Activated B cell treated with CpG ODN at 0.5 μM for 24 hours (primary cell): ENCODE measurements at places on chromosomes 3 and 15.

DNA sequence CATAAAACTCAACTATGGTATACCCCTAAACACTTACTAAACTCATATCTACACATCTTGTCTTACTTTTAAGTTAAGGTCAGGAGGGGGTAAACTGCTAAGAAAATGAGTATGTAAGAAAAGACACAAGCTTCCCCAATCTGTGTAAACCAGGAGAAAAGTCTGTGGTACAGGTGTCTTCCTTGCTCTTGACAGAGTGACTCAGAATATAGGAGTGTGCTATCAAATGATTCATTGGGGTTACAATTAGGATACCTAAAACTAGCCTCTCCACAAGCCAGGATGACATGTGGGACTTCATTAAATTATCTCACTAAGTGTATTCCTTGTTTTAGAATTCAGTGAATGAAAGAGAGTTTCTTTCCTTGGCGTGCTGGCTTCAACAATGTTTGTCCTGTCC, 274.8 kb downstream of the BBX start:
- no peaks in the 10 kb centered on the region for H3K27me3 ChIP-seq
- H3K4me3 ChIP-seq: no peak overlapping the region
- H3K36me3 ChIP-seq: peaks cover 74% of the 10 kb centered on the region
- H3K4me1 ChIP-seq: peaks cover 24% of the 10 kb centered on the region

DNA sequence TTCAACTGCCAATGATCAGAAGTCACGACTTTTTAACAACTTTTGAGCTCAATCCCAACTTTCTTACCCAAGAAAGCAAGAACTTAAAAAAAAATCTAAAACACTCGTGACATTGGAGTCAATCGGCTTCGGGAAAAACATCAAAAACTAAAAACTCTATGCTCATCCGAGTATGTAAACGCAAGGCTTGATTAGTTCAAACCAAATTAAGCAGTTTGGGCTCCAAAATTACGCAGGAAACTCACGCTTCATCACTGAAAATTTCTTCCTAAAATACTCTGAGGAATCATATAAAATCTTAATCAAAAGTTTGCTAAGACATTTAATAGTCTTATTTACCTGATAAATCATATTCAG, 1.6 kb downstream of the TRA2B start:
- peak overlapping the region; percentile 100 for H3K27ac ChIP-seq
- DNase-seq: no peak
- H3K36me3 ChIP-seq: peaks cover 50% of the 10 kb centered on the region
- H3K27me3 ChIP-seq: no peaks in the 10 kb centered on the region

GRCh38 chr15:94196531-94196930, 34.8 kb upstream of the MCTP2 start:
- H3K4me3 ChIP-seq: no peak overlapping the region
- no peaks in the 10 kb centered on the region for H3K36me3 ChIP-seq
- DNase-seq: no peak
- H3K27me3 ChIP-seq: no peaks in the 10 kb centered on the region
- H3K27ac ChIP-seq: no peak overlapping the region
- H3K4me1 ChIP-seq: no peaks in the 10 kb centered on the region

GRCh38 chr15:43376017-43376705, 5.3 kb downstream of the TUBGCP4 start:
- no peak for DNase-seq
- H3K4me3 ChIP-seq: no peak overlapping the region
- H3K36me3 ChIP-seq: peaks cover 38% of the 10 kb centered on the region
- H3K27me3 ChIP-seq: no peaks in the 10 kb centered on the region

DNA sequence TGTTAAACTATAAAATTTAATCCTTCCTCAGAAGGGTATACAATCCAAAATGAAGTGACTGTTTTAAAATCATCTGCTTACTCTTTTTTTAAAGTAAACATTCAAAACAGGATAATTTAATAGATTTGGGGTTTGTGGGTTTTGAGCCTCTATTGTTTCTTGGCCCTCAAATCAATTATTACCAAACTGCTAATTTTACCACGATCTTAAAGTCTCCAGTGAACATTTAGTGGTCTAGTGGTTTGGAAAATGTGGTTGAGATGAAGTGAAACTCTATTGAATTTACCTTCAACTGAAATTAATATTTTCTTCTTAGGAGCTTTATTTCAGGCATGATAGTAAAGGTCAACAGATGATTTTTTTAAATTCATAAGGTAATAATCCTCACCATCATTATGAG, 11.2 kb upstream of the ATP11B start:
- no peak for DNase-seq
- H3K27ac ChIP-seq: no peak overlapping the region
- peaks cover 3% of the 10 kb centered on the region for H3K4me1 ChIP-seq
- peaks cover 3% of the 10 kb centered on the region for H3K27me3 ChIP-seq
- H3K4me3 ChIP-seq: no peak overlapping the region

DNA sequence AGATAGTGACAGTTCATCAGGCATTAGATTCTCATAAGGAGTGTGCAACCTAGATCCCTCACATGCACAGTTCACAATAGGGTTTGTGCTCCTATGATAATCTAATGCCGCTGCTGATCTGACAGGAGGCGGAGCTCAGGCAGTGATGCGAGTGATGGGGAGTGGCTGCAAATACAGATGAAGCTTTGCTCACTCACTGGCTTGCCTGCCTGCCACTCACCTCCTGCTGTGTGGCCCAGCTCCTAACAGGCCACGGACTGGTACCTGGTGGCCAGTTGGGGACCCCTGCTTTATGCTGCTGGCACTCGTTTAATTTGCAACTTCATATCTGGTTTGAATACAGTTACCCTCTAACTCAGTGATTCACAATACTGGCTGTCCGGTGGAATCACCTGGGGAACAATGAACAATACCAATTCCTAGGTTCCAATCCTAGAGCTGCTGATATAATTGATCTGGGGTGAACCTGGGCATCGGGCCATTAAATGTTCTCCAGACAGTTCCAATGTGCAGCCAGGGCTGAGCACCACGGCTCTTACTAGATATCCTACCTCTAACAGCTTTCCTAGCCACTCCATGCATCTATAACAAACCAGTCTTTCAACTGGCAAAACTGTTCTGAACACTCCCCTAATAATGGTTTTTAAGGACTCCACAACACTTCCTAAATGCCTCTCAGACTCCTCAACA, 131.4 kb downstream of the ATP1B3 start:
- H3K4me3 ChIP-seq: no peak overlapping the region
- H3K27ac ChIP-seq: no peak overlapping the region
- DNase-seq: no peak

DNA sequence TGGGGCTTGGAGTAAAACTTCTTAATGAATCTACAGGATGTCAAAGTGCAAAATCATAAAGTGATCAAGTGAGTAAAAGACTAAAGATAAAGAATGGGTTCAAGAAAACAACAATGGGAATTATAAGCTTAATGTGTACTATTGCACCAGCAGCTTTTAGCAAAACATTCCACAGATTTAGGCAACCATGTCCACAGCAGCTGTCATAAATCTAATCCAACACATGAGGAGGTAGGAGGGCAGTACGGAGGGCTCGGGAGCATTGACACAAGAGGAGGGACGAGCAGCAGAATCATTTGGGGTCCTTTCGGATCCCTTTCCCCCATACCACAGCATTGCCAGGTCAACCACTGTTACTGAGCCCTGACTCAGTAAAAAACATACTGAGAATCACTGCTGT, 464.3 kb upstream of the WNT5A start:
- H3K27me3 ChIP-seq: no peaks in the 10 kb centered on the region
- no peak overlapping the region for H3K4me3 ChIP-seq
- DNase-seq: no peak
- H3K27ac ChIP-seq: no peak overlapping the region
- no peaks in the 10 kb centered on the region for H3K4me1 ChIP-seq

DNA sequence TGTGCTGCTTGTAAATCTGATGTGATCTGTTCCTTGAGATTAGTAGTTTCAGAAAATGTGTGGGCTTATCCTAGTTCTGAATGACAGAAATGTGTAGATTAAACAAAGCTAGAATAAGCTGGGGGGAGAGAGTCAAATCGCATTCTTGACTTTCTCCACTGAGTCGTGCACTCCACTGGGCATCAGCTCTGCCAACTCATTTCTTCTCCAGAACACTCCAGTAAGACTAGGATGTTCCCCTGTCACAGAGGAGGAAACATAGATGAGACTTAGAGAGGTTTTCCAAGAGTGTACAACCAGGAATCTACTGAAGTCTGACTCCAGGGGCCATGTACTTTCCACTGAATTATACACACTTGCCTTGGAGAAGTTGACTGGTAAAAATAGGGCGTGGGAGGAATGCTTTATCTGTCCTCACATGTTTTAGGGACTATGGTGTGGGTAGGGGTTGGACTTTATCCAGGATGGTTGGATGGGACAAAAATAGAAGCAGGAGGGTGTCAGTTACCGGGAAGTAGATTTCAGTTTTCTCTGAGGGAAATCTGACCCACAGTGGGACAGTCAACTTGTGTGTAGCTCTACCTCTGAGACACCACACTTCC, 298.2 kb downstream of the UBE2E2 start:
- peaks cover 18% of the 10 kb centered on the region for H3K4me1 ChIP-seq
- H3K27me3 ChIP-seq: no peaks in the 10 kb centered on the region
- H3K36me3 ChIP-seq: peaks cover 32% of the 10 kb centered on the region
- no peak for DNase-seq
- no peak overlapping the region for H3K27ac ChIP-seq

GRCh38 chr3:177473184-177473583, 275.9 kb upstream of the TBL1XR1 start:
- H3K4me1 ChIP-seq: no peaks in the 10 kb centered on the region
- no peaks in the 10 kb centered on the region for H3K36me3 ChIP-seq
- no peak for DNase-seq
